ENCODE measurements at places on chromosomes 5 and 9.
A peak's percentile ranks its signal among the peaks of the same experiment; 100 is the strongest.

DNA sequence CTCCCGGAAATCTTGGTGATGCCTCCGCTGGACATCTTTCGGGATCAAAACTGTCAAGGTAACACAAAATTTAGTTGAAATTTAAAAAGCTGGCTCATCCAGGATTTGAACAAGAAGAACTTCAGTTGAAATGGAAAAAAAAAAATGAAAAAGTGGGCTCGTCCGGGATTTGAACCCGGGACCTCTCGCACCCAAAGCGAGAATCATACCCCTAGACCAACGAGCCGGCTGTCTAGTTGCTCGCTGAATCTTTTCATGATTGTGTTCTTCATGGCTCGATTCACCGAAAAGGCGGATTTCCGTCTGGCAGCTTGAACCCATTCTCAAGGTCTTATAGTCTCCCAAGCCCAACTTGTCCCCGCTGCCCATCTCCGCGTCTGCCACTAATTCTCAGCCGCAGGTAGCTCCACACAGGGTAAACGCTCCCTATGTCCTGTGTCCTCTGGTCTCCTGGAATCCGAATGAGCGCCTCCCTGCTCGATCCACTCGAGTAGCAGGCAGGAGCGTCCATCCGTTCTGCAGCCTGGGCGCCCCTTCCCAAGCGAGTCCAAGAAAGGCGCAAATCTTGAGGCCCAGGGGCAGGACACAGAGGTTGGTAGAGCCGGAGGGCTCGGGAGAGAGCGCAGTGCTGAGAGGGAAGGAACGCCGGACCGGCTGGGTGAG lies 16.2 kb downstream of the TRIM7 start:
- DNase-seq: peak; percentile 71

DNA sequence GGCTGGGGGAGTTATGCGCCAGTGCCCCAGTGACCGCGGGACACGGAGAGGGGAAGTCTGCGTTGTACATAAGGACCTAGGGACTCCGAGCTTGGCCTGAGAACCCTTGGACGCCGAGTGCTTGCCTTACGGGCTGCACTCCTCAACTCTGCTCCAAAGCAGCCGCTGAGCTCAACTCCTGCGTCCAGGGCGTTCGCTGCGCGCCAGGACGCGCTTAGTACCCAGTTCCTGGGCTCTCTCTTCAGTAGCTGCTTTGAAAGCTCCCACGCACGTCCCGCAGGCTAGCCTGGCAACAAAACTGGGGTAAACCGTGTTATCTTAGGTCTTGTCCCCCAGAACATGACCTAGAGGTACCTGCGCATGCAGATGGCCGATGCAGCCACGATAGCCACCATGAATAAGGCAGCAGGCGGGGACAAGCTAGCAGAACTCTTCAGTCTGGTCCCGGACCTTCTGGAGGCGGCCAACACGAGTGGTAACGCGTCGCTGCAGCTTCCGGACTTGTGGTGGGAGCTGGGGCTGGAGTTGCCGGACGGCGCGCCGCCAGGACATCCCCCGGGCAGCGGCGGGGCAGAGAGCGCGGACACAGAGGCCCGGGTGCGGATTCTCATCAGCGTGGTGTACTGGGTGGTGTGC lies at the start of gene RXFP3:
TSS of gene RXFP3 (plus strand) at position 6 of the 636 bp plus-strand sequence. CDS start at position 361, 355 bp downstream.
- DNase-seq: peak; percentile 27

DNA sequence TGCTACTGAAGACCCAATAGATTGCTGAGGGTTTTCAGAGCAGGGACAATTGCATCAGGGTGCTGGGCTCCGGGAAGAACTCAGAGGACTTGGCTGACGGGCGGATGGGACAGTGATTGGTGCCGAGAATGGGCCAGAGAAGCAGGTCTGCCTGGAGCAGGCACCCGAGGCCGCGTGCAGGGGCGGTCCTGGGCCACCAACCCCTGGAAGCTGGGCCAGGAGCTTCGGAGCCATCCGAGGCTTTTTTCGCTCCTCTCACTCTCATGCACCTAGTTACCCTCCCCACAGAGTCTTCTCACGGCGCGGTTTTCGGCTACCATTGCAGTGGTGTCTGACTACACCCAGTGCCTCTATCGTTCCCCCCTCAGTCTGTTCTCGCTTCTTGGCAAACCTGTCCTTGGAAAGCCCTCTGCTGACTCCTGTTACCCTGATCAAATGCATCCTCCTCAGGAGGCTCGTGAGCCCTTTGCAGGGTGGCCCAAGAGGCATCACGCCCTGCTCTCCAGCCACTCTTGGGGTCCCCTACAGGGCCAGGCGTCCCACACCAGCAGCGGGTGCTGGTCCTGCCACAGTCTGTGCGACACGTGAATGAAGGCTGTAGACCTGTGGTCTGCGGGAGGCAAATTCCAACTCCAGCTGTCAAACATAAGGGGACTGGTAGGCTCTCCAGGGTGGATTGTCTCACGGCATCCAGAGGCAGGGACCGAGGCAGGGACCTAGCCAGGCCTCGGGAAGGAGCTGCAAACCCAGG lies 1.2 kb upstream of the CLPTM1L start:
- no peak for DNase-seq

DNA sequence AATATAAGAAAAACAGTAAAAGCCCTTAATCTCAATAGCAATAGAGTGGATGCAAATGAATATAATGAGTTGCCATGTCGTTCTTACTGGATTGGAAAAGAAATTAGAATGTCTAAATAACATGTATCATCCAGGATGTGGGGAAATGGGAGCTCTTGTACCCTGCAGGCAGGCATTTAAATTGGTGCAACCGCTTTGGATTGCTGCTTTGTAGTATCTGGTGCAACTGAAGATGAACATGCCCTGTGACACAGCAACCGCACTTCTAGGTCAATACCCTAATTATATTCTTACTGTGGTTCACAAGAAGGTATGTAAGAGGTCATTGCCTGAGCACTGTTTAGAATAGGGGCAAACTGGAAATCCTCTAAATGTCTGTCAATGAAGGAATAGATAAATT lies 18.9 kb downstream of the MRPS30 start:
- DNase-seq: no peak

- no peak for DNase-seq
These were observed 19.6 kb downstream of the SLC38A9 start for GRCh38 chr5:55692509-55692908.

GRCh38 chr5:40736103-40736875 lies 19.5 kb downstream of the TTC33 start:
- DNase-seq: peak; percentile 57

DNA sequence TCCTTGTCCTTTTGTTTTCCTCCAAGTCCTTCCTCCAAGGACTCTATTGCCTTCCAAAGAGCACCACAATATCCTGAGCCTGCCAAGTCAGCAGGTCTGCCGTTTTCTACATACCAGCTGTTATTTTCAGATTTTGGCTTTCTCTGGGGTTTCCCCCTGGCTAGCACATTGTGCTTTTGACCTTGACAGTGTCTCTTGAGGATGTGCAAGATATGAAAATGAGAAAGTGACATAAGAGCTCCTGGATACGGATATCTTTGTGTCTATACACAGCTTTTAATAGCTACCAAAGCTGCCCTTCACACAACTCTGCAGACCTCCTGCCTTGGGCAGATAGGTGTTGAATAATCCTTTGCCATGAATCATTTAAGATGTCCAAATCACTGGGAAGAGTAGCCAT lies 67.0 kb downstream of the HAPLN1 start:
- no peak for DNase-seq

GRCh38 chr5:158819095-158819494 lies 280.6 kb downstream of the EBF1 start:
- DNase-seq: no peak

DNA sequence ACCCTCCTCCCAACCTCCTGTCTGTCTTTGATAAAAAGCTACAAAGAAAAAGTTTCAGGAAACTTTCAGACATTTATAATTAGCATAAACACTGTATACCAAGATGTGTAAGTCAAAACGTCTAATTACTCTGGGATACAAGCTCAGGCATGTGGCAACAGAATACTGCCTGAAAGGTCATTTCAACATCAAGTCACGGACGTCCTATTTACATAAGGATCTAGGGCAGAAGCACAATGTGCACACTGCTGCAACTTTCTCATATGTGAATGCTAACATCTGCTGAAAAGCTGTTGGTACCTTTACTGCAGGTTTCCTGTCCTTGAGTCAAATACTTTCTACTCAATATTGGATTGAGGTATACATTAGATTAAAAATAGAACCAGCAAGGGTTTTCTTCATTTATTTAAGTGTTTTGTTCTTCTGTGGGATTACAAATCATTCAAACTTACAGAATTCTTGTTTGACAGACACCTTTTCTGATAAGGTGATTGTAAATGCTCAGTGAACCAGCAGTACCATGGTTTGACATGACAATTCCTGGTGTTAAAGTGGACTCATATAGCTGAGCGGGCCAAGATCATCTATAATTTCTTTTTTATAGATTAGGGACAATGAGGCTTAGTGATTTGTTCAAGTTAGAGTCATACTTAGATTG lies 36.8 kb downstream of the ELL2 start:
- no peak for DNase-seq

- DNase-seq: no peak
These were observed 431 bp downstream of the BNC2 start for GRCh38 chr9:16869882-16870595.

- DNase-seq: no peak
These were observed 144.9 kb upstream of the CDH6 start for GRCh38 chr5:31048282-31049270.

DNA sequence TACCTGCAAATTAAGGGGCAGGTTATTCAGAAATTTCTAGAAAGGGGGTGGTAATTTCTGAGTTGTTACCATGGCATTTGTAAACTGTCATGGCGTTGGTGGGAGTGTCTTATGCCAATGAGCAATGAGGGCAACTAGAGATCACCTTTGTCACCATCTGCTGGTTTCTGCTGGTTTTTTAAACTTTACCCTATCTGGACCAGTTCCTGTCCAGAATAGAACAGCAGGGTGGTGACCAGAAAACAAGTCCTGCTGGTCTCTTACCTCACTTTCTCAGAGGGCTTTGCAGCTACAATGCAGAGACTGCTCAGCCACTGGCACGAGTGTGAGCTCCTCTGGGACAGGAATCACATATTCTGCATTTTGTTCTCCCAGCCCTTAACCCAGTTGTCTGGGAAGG lies 51.4 kb downstream of the FAM114A2 start:
- no peak for DNase-seq

DNA sequence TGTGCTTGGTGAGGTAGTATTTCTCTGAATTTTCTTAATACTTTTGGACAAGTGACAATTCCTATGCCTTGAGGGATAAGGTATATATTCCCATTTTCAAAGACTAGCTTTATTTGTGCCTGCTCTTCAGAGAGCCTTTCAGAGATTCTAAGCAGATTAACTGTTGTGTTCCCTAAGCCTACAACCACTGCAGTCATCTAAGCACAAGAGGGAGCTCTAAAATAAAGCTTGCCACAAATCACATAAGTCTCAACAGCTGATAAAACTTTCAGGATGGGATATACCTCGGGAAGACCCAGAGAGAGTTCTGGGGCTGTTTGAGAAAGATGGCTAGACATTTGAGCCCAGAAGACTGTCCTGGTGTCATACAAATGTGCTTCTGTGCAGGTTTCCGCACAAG lies 157.3 kb downstream of the CYLC2 start:
- no peak for DNase-seq

- peak; percentile 29 for DNase-seq
These were observed 87.5 kb upstream of the SSBP2 start for GRCh38 chr5:81838307-81838906.

- DNase-seq: no peak
These were observed 36.9 kb downstream of the LMX1B start for GRCh38 chr9:126650404-126651341.

- peak; percentile 50 for DNase-seq
These were observed 91.8 kb upstream of the TNC start for GRCh38 chr9:115209601-115210306.

DNA sequence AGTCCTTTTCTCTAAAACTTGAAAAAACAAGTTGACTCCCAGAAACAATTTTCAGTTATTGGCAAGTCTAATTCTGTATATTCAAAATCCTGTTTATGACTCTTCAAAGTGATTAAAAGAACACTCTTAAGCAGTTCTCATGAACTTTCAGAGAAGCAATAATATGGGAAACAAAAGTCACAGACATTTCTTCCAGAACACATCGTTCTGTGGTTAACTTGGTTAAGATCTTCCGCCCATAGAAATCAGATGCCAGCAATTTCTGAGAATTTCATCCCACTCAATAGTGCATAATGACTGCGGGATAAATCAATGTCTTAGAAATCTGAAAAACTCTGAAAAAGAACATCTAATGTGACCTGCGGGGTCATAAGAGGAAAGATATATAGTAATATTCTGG lies 300.5 kb downstream of the COX7C start:
- no peak for DNase-seq

GRCh38 chr9:75891277-75891741 lies 836 bp downstream of the PCSK5 start:
- peak; percentile 54 for DNase-seq

DNA sequence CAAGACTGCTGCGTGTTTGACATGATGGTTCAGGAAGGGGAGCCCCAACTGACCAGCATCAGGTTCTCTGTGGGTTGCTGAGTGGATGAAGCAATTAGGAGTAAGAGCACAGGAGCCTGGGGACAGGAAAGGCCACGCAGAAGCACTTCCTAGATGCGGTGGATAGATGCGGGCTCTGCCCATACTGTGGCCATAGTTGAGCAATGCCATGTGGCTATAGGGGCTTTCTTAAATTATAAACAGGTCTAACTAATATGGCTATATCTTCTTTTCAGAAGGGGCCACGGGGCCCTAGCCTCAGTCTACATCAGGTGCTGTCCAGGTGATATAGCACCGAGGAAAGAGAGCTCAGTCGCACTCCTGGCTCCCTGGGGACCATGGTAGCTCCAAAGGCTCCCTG lies 198.6 kb downstream of the GADD45G start:
- no peak for DNase-seq

DNA sequence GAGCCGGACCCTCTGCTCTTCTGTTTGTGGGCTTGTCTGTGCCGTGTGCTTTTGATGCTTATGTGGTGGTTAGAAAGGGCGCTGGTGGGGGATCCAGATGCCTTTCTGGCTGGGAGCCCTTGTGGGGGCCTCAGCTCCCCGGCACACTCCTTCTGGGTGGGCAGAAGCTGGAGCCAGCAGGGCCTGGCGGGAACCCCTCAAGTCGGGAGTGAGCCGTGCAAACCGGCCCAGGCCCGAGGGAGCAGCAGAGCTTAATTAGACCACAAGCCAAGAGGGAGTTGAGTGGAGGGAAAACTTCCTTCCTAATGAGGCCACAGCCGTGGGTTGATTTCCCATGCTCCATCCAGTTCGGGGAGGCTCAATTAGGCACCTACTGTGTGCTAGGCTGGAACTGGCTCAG lies 76.0 kb upstream of the RNU6ATAC start:
- DNase-seq: no peak

DNA sequence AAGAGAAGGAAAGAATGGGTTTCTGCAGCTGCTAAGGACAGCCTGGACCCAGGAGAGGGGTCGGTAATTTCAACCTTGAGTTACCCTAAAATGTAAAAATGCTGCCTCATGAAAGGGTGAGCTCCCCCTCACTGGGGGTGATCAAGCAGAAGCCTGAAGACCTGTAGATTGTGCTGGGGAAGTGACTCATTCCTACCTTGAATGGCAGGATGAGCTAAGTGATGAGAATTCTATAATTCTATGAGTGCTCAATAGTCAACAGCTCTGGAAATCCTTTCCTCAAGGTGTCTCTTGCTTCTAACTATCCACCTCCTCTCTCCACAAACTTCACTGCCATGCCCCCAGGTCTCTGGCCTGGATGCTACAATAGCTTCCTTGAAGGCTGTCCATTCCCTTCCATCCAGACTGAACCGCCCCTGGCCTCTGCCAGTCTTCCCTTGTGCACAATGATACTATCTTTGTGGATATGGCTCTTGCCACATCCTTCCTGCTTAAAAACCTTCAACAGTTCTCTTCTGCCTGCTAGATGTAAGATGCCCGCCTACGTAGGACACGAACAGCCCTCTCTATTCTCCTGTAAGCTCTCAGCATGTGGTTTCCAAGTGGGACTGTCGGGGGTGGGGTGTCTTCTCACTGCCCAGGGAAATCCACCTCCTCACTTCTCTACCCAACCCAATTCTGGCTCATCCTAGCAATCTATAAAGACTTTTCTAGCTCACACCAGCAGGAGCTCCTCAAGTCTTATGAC lies 50.6 kb downstream of the PTPN3 start:
- no peak for DNase-seq

Measured in brain microvascular endothelial cell (primary cell).